ENCODE measurements at places on chromosomes 2 and 18.

GRCh38 chr2:203395858-203396257, 67.7 kb downstream of the ABI2 start:
- DNase-seq: no peak

GRCh38 chr2:149525323-149525722, 62.3 kb downstream of the MMADHC start:
- no peak for DNase-seq

DNA sequence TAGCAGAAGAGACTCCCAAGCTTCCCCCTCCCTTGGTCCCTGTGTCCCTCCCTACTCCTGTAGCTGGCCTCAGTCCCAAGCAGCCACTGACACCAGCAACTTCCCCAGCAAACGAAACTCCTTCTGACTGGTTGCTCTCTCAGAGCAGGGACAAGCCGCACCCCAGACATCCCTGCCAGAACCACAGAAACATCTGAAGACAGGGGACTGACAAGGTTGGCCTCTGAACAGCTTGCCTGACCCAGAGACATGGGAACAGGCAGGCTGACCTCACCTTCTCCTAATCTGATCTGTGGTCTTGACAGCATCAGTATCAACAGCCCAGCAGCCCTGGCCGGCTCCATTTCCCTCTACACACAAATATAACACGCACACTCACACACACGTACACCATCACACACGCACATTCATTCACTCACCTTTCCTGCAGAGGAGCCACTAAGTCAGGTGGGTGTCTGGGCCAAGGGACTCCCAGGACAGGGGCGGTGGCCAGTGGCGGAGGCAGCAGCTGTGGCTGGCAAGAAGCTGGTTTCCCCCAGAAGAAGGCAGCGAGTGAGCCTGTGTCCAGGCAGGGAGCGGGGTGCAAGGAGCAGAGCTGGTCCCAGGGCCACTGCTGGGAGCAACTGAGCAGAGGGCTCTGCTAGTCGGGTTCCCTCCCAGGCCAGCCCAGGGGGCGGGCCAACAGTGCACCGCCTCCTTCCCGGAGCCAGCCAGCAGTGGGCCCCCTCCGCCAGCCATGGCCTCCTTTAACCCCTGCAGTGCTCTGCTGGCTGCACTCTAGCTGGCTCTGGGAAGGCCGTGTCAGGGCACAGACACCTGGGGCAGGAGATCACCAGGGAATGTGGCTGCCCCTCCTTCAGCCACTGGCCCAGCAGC, 59.1 kb downstream of the TNS1 start:
- no peak for DNase-seq

GRCh38 chr2:65798641-65799040, 366.2 kb upstream of the SPRED2 start:
- DNase-seq: no peak

DNA sequence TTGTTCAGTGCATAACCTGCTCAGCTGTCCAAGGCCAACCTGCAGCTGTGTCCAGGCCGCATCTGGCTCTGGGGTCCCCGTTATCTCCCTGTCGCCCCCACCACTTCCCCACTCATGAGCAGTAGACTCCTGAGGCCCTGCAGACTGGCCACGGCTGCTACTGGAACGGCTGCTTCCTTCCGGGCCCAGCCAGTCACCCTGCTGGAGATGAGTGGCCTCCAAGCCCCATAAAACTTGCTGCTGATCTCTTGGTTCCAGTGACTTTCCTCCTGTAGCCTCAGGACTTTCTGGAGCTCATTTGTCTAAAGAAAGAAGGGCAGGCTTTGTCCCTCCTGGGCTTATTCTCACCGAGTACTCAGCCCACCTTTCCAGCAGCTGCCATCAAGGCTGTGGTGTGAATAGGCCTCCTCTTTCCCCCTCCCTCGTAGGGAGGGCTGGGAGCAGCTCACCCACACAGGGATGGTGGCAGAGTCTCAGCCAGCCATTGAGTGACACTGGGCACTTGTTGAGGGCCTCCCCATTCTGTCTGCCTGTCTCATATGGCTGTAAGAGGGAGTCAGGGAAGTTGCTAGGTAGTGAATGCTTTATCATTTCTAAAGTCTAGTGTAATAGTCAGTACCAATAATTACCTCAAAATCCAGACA, 257.3 kb downstream of the MYCN start:
- no peak for DNase-seq

GRCh38 chr18:4352746-4353551, 102.2 kb downstream of the DLGAP1 start:
- DNase-seq: no peak

- no peak for DNase-seq
Measured at GRCh38 chr2:135874777-135875365, 1.4 kb downstream of the MCM6 start.

GRCh38 chr18:7341581-7342337, 110.9 kb downstream of the LRRC30 start:
- no peak for DNase-seq

- no peak for DNase-seq
Measured at GRCh38 chr18:45441110-45441847, 174.0 kb upstream of the SLC14A2 start.

DNA sequence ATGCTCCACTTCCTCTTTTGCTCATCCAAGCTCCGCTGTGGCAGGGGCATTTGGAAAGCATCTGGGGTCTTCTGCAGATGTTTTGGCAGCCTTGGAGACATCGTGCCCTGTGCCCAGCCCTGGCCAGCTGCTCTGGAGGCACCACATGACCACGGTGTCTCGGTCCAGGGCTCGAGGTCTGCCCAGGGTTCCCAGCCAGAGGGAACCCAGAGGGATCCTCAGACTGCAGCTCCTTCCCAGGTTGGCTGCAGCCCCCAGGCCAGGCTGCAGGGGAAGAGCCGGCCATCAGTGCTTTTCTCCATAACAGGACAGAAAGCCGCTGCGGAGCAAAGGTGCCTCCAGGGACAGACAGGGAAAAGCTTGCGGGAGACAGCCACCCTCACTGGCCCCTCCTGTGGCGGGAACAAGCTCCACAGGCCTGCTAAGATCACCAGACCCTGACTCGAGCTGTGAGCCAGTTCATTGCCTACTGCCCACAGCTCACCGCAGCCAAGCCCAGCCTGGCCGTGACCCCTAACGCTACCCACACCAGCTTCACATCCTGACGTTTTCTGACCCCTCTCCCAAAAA, 74.7 kb downstream of the SMAD7 start:
- no peak for DNase-seq

DNA sequence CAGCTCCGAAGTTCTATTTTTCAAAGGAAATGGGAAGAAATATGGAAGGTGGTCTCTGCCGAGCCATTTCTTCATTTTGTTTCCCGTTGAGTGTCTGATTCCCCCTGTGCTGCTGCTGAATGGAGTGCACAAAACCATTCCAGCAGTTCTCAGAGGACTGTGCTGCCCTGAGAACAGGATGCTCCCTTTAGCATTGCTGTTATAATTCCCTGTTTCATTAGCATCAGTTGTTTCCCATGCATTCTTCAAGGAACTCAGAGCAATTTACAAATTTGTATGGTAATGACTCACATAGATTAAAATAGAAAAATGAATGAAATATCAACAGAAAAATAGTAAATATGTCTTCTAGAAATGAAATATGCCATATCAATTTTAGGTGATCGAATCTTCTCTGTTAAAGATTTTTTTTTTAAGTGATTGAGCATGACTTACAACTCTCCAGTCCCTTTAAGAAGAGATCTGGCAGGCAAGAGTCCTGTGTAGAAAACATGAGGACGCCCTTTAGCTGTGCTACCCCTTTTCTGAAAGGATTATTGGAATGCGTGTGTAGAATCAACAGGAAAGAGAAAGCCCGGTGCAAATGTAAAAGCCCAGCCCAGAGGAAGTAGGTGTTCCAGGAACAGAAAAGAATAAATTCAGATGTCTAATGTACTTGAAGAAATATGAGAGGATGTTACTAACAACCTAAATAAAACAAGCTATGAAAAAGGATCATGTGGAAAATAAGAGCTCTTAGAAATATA, 118.5 kb downstream of the ATP9B start:
- DNase-seq: no peak

GRCh38 chr2:241656190-241656741, 18.8 kb downstream of the ATG4B start:
- DNase-seq: no peak

- no peak for DNase-seq
Measured at GRCh38 chr18:50507120-50507590, 52.7 kb upstream of the MAPK4 start.

- no peak for DNase-seq
Measured at GRCh38 chr2:43714164-43714563, 37.9 kb upstream of the C1GALT1C1L start.

DNA sequence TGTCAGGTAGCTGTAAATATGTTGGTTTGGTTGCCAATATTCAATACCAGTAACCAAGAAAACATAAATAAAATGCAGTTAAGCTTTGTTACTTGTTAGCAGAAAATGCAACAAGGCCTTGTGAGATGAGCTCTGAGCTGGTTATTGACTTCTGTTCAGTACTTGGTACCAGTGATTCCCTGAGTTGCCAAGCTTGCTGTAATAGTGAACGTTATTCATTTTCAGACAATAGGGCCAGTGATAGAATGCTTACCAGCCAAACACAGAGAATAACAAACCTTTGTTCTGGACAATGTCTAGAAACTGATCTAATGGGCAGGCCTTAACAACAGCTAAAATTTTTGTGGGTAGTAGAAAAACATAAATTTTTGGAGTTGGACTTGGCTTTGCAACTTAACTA, 29.5 kb downstream of the RASGRP3 start:
- DNase-seq: no peak

DNA sequence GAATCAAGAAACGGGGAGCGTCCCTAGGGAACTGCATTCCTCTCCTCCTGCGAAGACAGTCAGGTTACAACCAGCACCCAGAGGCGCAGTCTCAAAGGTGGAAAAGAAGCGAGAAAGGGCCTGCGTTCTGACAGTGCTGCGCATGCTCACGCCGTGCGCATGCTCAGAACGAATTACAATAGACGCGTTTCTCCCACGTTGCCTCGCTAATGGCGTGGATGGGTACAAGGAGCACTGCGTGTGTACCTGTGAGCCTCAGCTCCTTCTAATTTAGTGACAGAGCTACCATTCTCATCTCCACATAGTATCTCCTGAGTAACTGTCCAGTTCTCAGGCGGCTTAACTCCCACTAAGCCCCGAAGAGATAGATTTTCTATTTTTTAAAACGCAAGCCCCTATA, 448.8 kb downstream of the TXNL1 start:
- no peak for DNase-seq

DNA sequence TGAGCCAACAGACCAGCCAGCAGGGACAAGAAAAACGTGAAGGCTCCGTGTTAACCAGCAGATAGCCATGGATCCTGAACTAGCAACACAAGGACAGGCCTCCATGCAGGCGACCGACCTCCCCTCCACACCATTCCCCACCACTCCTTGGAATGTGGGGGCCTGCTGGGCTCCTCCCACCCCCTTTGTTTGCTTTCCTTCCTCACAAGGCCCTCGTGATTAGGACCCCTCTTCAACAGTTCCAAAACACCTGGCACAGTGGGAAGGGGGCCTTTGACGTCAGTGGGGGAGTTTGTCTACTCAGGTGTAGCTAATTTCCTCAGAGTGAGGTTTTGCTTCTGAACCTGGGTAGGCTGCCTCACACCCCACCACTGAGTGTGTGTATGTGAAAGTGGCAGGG, 37.8 kb downstream of the SLC14A2 start:
- DNase-seq: no peak

DNA sequence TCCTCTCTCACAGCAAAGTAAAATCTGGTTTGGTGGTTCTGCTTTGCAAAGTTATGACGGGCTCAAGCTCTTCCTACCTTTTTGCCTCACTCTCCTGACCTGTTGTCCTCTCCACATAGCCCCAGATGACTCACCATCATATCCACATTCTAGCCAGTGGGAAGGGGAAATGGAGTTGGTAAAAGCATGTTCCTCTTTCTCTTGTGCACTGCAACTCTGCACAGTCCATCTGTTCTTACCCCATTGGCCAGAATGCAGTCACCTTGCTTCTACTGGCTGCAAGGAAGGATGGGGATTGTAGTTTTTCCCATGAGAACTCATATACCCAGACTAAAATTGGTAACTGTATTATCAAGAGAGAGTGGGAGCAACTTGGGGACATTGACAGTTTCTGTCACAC, 50.4 kb upstream of the SMIM21 start:
- no peak for DNase-seq

GRCh38 chr18:77049938-77050337, 82.6 kb downstream of the MBP start:
- no peak for DNase-seq

- DNase-seq: no peak
Measured at GRCh38 chr2:224085811-224086210, 46.7 kb upstream of the SERPINE2 start.

DNA sequence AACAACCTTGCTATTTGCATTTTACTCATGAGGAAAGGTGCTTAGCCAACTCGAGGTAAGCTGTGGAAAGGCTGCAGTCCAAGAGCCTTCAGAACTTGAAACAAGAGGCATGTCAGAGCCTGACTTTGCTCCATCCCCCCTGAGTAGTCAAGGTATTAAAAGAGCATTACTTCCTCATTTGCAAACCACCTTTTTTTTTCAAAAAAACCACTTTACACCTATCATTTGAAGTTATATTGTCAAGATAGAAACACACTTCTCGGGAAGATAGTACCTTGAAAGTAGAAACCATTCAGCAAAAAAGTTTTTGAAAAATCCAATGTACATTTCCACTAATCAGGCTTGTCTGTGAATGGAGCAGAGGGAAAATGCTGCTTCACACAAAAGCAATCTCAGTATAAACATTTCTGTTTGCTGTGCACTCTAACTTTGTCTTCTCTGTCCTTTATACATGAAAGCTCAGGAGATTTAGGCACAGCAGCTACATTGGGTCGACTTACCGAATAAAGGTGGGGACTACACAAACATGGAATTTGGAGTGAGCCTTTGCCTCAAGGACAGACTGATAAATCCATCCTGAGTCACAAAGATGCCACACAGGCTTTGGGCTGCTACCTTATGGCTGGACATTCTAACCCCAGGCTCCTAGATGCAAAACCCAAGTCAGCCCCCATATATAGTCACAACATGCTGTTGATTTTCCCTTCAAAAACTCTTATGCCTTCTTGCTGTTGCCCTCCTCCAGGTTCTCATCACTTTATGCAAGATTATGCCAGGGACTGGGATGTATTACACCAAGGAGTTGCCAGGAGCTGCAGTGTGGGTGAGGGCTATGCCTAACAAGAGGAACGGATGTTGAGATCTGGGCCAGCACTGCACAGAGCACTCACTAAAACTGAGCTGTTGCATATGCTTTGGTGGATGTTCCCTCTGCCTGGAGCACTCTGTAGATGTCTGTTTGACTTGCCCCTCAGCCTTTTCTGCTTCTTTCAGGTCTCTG, 41.4 kb upstream of the EML4 start:
- no peak for DNase-seq

DNA sequence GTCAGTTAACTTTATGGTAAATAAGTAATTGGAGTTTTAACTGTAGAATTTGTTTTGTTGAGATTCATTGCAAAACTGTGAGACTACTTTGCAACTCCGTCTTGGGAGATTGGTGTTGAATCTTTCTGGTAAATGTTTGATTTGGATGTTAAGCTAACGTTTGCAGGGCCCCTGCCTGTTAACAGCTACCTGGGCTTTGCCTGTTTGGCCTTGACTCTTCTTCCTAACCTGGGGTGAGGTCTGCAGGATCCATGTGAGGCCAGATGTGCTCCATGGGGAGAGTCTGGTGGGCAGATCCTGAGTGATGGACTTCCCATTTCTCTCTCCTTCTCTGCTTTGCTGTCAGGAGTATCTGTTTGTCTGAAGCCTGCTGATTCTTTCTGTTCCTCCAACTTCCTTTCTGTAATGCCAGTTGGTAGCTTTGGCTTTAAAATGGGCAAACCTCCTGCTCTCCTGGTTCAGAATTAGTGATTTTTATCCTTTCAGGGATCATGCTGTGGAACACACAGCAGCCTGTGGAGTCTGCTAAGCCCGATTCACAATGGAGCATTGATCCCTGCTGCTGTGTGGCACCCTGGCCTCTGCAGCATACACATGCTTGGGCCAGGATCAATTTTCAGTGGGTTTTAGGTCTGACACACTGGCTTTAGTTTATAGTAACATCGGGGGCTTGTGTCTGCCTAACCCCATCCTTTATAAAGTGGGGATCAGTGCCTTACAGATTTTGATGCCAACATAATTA, 36.3 kb downstream of the PTPRM start:
- no peak for DNase-seq
